Stimulated activated CD4-positive, alpha-beta T cell treated with anti-CD3 and anti-CD28 coated beads, Interleukin-1b, Interleukin-23, amount 100 ng/mL, for 1 hour (primary cell): ENCODE measurements at places on chromosomes 4 and X.

- no peak for DNase-seq
Measured at GRCh38 chrX:2500803-2501558, at the start of the genes DHRSX and ZBED1. TSS of gene DHRSX (minus strand) at chrX:2500976. CDS start at chrX:2500925, 51 bp downstream. TSS of gene ZBED1 (minus strand) at chrX:2500976. CDS start at chrX:2490719, 10,257 bp downstream.

DNA sequence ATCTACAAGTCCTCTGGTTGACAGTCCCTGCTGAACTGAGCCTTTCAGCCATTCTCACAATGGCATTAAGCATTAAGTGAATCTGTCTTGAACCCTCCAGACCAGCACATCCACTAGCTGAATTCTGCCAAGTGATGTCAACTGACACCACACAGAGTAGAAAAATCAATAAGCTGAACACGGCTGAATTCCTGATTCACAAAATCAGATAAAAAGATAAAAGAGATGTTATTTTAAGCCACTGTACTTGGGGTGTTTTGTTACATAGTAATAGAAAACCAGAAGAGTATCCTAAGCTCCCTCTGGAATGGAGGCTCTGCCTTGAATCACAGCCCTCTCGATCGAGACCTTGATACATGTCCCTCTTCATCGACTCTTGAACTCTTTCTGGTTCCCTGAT is 336.5 kb downstream of the DMD start:
- no peak for DNase-seq

- DNase-seq: no peak
Measured at GRCh38 chr4:123749383-123749782, 352.8 kb downstream of the SPRY1 start.

- DNase-seq: no peak
Measured at GRCh38 chrX:15366506-15367352, 17.5 kb downstream of the VEGFD start.

GRCh38 chr4:107183155-107183774 is 147.2 kb upstream of the DKK2 start:
- no peak for DNase-seq

DNA sequence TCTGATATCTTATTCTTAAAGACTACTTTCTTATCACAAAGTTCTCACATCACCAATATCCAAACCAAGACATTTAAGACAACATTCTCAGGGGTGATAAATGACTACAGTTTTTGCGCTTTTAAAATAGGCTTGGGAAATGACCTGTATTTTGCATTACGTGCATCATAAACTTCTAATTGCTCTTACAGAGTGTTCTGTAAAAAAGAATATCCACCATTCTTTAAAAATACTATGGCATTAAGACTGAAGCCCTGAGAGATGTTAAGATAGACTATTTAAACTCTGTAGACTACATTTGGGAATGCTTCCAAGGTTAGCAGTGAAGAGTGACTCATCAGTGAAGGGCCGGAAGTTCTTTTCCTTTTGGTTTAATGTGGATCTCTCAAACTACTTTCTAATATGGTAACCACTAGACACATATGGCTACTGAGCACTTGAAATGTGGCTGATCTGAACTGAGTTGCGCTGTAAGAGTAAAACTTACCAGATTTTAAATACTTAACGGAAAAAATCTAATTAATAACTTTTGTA is 518.8 kb upstream of the FTHL17 start:
- DNase-seq: no peak
